ENCODE measurements at places on chromosomes 3 and 15. TPM values are rescaled to one million over a fixed set of nuclear protein-coding genes. Genes with fewer than 3 reads are reported as not detected.

Gene SLC9C1
- total RNA-seq = not detected

Gene GRAMD1C
- 1.2 TPM for total RNA-seq

Gene PARP15
- total RNA-seq = 69.3 TPM

Gene CX3CR1
- total RNA-seq = 0.65 TPM

Gene UBE2Q2
- total RNA-seq = 40.1 TPM

Gene THPO
- total RNA-seq = not detected

Gene MORC1
- total RNA-seq = not detected

Gene ARRDC4
- 1.4 TPM for total RNA-seq

Gene MRAS
- total RNA-seq = 1.6 TPM

Gene GRAMD2A
- not detected for total RNA-seq

Gene CSPG4
- total RNA-seq = not detected

Gene NAA80
- 35.3 TPM for total RNA-seq

Gene CLDN1
- not detected for total RNA-seq

Gene GPR149
- not detected for total RNA-seq

Gene CMSS1
- total RNA-seq = 20.4 TPM

Gene EFHB
- 0.68 TPM for total RNA-seq

Gene WDR93
- total RNA-seq = not detected

Gene SAMD7
- total RNA-seq = not detected

Gene CCDC54
- total RNA-seq = not detected

Measured in T-helper 17 cell (primary cell).